ENCODE measurements at places on chromosomes 6 and 20.

DNA sequence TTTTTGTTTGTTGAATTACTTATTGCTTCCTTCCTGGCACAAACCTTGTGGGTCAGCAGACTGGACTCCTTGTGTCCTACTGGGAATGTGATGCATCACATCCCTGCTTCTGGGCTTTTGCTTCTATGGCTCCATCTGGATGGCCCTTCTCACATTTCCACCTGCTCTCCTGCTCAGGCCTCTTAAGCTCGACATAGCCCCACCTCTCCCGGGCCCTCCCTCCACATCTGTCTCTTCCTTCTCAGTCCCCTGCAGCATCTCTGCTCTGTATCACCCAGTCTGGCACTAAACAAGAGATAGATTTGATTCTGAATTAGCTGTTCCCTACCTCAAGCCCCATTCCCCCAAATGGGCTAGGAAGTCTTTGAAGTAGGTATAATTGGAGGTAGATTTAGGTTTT lies 356.8 kb downstream of the DHX35 start:
- no peak for DNase-seq

GRCh38 chr6:41374618-41375590 lies 39.5 kb downstream of the NCR2 start:
- no peak for DNase-seq

- no peak for DNase-seq
These were observed 3.2 kb downstream of the TFB1M start for GRCh38 chr6:155311086-155311485.

DNA sequence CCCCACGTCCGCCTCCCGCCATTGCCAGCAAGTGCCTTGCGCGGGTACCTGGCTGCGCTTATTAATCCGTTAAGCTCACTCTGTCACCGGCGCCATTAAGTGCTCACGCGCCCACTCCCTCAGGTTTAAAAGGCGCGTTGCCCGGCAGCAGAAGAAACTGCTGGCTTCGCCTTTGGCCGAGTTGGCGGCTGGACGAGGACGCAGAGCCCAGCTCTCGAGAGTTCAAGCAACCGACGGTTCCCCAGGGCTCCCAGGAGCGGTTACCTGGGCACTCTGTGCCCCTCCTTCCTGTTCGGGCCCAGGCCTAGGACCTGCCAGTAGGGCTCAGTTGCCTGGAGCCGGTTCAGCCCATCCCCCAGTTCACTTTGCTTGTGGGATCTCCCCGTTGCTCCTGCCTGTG lies at the start of gene GGTLC1:
Gene GGTLC1, minus strand, starts transcription at position 219 of the 400 bp plus-strand sequence. CDS start 2,168 bp downstream, outside the sequence.
- DNase-seq, result no peak

DNA sequence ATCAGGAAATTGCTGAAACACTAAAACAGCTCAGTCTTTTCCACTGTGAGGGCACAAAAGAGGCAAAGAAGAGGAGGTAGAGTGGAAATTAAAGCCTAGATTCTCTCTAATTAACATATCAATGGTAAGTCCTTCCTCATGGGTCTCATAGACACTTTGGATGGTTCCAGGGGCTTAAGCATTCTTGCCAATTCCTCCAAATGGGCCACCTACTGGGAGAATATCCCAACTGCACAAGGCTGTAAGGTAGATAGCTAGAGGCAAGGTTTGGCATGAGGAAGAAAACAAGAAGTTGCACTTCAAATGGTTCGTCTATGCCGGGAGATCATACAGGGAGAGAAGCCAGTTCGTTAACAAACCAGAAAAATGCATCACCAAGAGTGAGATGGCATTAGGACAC lies 107.6 kb upstream of the KHDRBS2 start:
- no peak for DNase-seq

DNA sequence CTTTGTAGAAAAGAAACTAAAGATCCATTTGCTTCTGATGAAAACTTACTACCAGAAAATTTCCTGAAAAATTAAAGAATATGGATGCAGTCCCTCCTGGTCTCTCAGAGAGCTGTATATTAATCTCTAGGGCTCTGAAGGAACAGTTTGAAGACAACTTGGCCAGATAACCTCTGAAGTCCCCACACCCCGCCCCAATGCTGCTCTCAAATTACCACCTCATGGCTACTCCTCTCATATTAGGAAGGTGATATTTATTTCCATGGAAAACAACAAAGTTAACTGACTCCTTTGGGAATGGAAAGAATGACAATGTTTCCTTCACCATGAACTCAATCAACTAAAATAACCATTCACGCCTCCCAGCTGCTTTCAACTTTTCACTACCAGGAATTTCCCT lies 408.4 kb upstream of the FLRT3 start:
- DNase-seq, result no peak

- no peak for DNase-seq
These were observed 3.5 kb downstream of the CUL9 start for GRCh38 chr6:43185391-43185985.

- no peak for DNase-seq
These were observed 899.4 kb upstream of the FLRT3 start for GRCh38 chr20:15236812-15237211.

GRCh38 chr6:90149280-90149679 lies 147.4 kb downstream of the BACH2 start:
- DNase-seq, result no peak
